ENCODE measurements at places on chromosomes 11 and 22. TPM values are rescaled to one million over a fixed set of nuclear protein-coding genes. Genes with fewer than 3 reads are reported as not detected.
A peak's percentile ranks its signal among the peaks of the same experiment; 100 is the strongest.

The MOV10L1 gene
- polyA plus RNA-seq: not detected

The TMEM86A gene
- polyA plus RNA-seq: 0.76 TPM

The RFPL1 gene
- polyA plus RNA-seq: not detected

The MUC2 gene
- not detected for polyA plus RNA-seq

The ACTN3 gene
- not detected for polyA plus RNA-seq

The WT1 gene
- polyA plus RNA-seq: not detected

The GGTLC2 gene
- not detected for polyA plus RNA-seq

The THY1 gene
- polyA plus RNA-seq: not detected

- DNase-seq: no peak
Measured at GRCh38 chr11:88375927-88376470, 38.5 kb upstream of the CTSC start.

- no peak for DNase-seq
Measured at GRCh38 chr11:4125141-4125540, 30.5 kb downstream of the RRM1 start.

- DNase-seq: no peak
Measured at GRCh38 chr11:18853086-18853720, 61.6 kb upstream of the PTPN5 start.

GRCh38 chr22:20885557-20886323 is 26.9 kb downstream of the SNAP29 start:
- DNase-seq: peak; percentile 10

- peak; percentile 46 for DNase-seq
Measured at GRCh38 chr11:96215110-96215782, 127.7 kb downstream of the MAML2 start.

- DNase-seq: no peak
Measured at GRCh38 chr22:45859231-45860161, 117.5 kb downstream of the WNT7B start.

GRCh38 chr11:45857961-45858474 is 10.7 kb downstream of the CRY2 start:
- DNase-seq: no peak

- DNase-seq: no peak
Measured at GRCh38 chr22:46963672-46964545, 201.5 kb downstream of the TBC1D22A start.
